ENCODE measurements at places on chromosomes 5 and 9.

DNA sequence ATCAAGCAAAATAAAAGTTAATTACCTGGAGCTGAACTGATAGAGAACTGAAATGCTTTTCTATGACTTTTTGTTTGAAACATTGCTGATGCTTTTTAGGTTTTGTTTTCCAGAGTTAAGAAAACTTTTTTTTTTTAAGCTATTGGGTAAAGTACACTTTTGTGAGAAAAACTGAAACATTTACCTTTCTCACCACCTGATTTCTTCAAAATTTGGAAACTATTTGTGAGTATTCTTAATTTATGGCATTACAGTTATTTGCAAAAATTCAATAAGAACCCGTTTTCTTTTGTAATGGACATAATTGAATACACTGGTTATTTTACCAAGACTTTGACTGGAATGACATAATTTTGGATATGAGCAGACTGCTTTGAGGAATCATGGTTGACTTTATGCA is 6.6 kb downstream of the C9orf153 start:
- no peak for DNase-seq

DNA sequence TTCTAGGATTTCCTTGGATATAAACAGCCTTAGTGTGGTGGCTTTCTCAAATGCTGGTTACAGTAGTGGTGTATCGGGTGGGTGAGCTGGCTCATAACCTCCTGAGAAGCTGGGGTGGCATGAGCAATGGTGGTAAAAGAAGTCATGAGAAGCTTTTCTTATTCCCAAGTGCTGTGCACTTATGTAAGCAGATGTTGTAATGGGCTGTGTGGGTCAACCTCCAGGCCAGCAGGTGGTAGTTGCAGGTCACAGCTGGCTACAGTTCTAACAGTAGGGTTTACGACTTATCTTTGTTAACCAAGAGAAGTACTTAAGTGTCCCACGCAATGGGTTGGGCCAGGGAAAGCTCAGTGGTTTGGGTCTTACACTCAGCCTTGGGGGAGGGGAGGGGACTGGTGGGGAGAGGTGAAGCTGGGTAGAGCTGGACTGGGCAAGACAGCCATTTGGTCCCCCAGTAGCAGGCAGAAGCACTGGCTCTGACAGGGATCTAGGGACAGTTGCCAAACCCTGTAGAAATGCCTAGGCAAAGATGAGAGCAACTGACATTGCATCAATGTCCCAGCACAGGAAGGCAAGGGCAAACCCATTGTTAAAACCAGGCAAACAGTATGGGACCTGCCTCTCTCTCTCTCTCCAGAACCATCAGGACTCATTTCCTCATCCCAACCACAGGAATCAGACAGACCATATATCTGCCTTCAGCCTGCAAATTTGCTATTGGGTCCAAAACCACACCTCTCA is 76.8 kb downstream of the RNF130 start:
- DNase-seq: no peak

- no peak for DNase-seq
These were observed 1798.0 kb downstream of the EFNA5 start for GRCh38 chr5:105872569-105873270.

- no peak for DNase-seq
These were observed 1.2 kb downstream of the PURA start for GRCh38 chr5:140115186-140115500.

- no peak for DNase-seq
These were observed 698 bp upstream of the TGFBI start for GRCh38 chr5:136028090-136028489.

GRCh38 chr9:130493021-130493420 is 48.3 kb downstream of the ASS1 start:
- no peak for DNase-seq

- DNase-seq: no peak
These were observed 50.8 kb upstream of the OSMR start for GRCh38 chr5:38794986-38795385.

DNA sequence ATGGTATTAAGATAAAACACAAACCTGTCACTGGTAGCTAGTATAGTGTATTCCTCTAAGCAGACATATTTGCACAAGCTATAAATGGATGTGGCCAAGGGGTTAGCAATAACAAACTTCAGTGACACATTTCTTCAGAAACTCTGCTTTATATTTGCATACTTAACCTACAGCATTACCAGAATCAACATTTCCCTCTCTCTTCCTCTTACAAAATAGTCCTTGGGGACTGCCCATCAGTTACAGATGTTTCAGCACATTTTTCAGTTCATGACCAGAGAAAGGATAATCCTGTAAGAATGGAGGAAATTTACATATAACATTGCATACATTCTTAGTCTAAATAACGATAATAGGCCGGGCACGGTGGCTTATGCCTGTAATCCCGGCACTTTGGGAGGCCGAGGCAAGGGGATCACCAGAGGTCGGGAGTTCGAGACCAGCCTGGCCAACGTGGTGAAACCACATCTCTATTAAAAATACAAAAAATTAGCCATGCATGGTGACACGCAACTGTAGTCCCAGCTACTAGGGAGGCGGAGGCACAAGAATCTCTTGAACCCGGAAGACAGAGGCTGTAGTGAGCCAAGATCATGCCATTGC is 25.3 kb upstream of the SLC1A1 start:
- DNase-seq: no peak

DNA sequence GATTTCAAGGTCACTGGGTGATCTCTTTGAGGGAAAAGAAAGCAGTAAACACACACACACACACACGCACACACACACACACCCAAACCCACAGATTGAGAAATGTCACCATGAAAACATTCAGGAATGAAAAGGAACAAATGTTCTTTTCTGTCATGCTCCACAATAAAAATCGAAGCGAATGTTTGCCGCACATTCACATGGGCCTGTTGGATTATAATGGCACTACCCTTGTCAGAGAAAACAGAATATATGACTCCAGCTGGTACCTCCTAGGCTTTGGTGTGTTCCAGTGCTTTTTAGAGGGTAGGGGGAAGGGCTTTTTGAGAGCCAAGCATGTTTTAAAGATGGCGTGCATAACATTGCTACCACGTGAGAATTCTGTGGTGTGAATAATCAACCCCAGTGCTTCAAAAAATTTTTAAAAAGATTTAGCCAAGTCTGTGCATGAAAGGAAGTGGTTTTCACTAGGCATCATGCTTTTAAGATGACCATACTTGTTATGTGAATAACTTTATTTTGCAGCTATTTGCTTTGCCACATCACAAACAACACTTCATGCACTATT is 120.8 kb upstream of the ZNF608 start:
- DNase-seq: peak; percentile 52

DNA sequence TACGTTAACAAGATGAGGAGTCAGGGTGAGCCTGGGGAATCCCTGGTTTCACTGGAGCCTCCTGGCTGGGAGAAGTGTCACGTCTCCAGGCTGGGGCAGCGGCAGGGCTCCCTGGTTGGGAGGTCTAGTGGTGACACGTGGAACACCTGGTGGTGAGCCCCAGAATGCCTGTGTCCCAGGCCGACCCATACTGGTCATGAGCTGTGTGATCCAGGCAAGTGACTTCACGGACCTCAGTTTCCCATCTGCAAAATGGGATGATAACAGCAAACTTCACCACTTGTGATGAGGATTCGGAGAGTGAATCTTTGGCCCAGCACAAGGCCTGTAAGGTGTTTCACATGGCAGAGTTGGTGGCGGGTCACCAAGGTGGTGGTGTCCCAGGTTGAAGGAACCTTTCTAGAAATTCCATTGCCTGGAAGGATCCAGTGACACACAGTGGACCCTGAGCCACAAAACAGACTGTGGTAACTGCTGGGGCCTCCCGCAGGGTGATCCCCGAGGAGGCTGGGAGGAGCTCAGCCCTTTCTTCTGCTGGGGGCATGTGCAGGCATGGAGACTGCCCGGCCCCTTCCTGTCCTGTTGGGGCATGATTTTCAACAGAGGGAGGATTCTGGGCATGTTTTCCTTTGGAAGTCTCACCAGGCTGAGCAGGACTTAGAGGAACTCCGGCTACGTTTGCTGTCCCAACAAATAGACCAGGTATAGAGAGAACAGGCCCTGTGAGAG is 153.9 kb upstream of the IER5L start:
- no peak for DNase-seq

GRCh38 chr5:74465724-74466123 is 174.8 kb downstream of the ENC1 start:
- DNase-seq: no peak

GRCh38 chr5:154351141-154351540 is 94.7 kb upstream of the SAP30L start:
- no peak for DNase-seq

DNA sequence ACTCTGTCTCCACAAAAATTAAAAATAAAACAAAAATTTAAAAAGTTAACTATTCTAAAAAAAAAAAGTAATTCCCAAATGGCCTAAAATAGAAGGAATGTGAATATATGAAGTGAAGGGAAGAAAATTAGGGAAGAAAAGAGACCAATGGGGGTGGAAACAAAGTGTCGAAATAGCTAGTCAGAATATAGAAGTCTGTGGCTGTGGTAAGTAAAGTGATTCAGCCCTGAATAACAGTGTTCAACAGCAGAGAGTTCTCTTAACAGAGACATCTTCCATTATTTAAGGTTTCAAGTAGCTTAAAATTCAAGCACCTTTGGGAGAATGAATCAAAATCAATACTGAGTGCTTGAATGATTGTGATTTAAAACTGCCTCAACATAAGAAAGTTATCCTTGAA is 51.7 kb downstream of the LPAR1 start:
- DNase-seq: no peak

- peak; percentile 34 for DNase-seq
These were observed 311.6 kb upstream of the PRR16 start for GRCh38 chr5:120152472-120152871.

DNA sequence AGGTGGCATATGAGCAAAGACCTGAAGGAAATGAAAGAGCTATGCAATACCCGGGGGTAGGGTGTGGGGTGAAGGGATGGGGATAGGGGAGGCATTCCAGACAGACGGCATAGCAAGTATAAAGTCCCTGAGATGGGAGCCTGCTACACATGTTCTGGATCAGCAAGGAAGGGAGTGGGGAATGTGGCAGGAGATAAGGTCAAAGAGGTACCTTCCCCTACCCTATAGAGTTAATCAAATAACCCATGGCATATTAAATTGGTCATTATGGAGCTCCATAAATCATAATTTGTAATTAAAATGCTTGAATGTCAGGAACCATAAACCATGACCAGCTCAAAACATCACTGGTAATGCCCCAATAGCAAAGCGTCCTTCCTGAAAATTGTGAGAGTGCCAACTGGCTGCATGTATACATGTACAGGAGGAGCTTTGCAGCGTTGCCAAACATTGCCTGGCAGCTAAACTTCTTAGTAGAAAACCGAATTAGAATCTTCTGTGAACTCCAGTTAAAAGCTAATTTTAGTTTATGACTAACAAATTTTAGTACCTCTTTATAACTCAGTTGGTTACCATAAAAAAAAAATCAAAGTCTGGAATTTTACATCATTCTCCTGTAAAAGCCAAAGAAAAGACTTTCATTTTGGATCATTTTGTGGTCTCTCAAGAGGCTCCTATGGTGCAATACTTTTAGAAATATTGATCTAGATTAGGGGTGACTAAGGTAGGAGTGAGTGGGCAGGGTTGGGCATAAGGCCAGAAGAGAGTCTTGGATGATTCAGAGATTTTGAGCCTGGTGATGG is 4.7 kb downstream of the DNAI1 start:
- DNase-seq: peak; percentile 46

- no peak for DNase-seq
These were observed 193.1 kb upstream of the PTGER4 start for GRCh38 chr5:40486437-40487275.

DNA sequence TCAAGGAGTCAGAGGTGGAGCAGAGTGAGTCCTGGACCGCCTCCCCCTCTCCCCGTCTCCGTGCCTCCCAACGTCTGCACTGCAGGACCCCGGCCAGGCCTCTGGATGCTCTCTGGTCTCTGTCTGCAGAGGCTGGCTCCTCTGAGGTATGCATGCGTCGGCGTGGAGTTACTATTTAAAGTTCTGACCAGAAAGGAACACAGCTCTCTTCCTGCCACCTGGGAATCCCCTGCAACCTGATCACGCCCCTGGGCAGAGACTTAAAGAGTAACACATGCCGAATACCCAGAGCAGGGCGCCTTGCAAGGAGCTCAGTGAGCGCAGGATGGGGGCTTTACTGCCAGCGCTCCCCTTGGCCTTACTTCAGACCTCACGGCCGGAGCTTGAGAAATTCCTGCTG is 16.0 kb downstream of the ANXA6 start:
- DNase-seq: no peak

- no peak for DNase-seq
These were observed 192.2 kb downstream of the DMAC1 start for GRCh38 chr9:7607421-7607820.

DNA sequence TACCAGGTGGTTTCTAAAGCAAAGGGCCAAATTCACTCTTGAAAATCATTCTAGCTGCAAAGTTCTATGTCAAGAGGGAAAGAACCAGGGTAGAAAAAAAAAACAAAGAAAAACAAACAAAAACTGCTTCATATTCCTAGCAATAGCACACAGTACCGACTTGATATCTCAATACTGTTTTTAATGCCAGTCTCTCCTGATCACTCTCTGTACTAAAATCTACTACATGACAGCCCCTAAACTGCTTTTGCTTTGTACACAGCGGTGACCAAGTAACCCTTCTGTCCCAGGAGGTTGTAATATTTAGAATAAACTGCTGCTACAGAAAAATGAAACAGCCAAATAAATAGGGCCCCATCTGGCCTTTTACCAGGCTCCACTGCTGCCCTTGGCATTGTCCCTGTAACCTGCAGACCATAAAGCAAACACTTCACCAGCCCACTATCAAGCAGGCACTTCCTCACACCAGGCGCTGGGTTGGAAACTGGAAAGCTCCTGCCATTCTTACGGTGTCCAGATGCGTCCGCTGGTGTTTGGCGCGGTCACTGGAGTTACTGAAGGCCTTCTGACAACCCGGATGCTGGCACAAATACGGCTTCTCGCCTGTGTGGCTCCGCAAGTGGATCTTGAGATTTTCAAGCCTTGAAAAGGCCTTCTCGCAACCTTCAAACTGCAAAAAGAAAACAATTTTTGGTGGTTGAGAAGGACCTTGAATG is 363.2 kb downstream of the GLIS3 start:
- DNase-seq: no peak

DNA sequence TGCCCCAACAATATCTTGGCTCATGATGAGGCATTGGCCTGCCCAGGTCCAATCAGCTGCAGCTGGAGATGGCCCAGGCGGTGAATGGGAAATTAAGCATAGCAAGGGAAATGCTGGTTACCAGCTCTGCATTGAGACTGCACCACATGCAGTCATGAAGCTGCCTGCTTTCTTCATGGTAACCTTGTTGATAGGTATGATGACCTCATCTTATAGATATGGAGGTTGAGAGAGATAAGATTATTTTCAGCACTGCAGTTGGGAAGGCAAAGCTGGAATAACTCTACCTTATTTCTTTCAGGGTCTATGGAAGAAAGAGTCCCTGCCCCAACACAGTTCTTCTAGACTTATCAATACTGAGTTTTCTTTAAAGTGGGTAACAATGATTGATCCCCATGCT is 180.1 kb downstream of the ICE1 start:
- DNase-seq: no peak

Data from HS-27A (cell line).